ENCODE measurements at places on chromosomes 4 and X.

GRCh38 chrX:119833905-119834304 is 18.9 kb downstream of the UPF3B start:
- DNase-seq = no peak

DNA sequence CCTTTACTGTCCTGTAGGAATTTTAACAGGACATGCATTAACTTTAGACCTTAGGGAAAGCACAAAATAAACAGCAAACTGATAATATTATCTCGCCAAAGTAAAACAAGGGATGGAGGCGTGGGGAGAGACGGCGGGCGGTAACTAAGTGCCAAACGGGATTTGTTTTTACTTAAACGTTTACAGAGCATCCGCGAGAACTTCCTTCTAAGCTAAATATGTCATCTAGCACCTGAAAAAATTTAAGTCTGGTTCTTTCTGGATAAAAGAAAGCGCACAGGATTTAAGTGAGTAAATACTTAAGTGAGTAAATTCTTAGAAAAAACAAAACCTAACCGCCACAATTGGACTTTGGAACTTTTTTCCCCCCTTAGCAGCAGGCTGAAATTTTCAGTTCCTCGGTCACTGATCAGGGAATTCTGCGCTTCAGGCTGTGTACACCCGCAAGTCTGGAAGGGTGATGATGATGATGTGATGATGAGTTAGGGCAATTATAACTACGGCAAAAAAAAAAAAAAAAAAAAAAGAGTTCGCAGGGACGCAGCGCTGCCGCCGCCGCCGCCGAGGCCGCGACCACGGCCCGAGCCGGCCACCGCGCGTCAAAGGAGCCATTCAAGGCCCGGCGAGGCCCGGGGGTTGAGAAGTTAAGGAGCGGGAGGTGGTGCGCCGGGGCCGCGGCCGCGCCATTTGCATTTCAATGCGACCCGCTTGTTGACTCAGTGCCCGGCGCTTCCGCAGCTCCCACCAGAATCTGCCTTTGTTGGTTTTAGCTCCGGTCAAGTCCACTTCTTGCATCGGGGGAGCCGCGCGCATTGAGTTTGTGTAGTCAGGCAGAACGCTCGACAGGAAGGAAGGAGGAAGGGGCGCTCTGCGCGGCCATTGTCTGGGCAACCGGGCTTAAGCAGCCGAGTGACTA is 108.8 kb downstream of the SPRY1 start:
- peak; percentile 85 for DNase-seq

DNA sequence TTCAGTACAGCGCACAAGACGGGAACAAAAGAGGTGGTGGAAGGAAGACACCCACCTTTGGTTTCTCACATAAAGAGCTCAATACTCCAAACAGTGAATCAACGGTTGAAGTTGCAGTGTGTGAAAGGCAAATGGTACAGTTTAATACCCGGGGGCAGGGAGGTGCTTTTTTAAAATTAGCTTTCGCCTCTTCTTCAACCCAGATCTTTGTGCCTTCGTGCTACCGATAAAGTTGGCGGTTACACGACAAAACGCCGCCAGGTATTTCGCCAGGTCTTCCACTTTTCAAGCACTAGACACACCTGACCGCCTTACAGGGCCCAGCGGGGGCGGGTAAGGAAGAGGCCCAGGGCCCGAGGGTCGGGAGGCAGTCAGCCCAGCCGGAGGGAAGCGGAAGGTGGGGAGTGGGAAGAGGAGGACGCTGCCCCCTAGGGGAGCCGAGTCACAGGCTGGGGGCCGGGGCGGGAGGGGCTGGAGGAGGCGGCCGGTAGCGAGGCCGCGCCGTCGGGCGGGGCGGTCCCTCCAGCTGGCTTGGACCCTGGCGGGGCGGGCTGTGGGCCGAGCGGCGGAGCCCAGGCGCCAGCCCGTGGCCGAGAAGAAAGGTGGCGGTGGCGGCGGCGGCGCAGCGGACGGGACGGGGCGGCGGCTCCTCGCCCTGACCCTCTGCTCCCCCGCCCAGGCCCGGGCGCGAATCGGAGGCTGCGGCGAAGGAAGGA is 16.0 kb downstream of the UTP3 start:
- peak; percentile 93 for DNase-seq

GRCh38 chr4:8289956-8290700 is 20.6 kb downstream of the HTRA3 start:
- DNase-seq = peak; percentile 58

- DNase-seq = peak; percentile 2
Observed at GRCh38 chrX:2385224-2385623, 115.6 kb downstream of the DHRSX start.

- peak; percentile 78 for DNase-seq
Observed at GRCh38 chr4:84483688-84484087, 15.4 kb downstream of the NKX6-1 start.

GRCh38 chr4:139266583-139267257 is 13.3 kb downstream of the MGARP start:
- peak; percentile 90 for DNase-seq

DNA sequence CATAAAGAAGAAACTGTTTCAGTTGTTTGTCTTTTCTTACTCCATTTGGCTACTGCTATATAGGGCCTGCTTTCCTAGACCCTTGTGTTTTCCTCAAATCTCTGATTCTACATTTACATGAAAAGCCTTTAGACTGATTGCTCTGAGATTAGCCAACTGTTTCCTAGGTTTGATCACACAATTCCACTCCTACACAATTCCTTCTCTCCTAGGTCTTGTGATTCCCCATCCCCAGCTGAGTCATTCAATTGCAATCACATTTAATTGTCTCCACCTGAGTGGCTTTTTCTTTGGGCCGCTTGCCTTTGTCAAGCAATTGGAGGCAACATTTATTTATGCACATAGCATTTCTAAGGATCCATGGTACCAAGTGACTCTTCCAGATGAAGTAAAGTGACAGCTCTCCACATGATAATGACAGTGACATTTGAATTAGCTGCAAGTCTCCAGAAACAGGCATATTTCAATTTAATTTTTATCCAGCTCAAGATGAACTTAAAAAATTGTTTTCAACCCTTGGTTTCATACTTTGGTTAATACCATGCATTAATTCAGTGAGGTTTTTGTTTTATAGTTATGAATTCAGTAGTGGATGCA is 35.8 kb downstream of the ATXN3L start:
- DNase-seq = no peak

DNA sequence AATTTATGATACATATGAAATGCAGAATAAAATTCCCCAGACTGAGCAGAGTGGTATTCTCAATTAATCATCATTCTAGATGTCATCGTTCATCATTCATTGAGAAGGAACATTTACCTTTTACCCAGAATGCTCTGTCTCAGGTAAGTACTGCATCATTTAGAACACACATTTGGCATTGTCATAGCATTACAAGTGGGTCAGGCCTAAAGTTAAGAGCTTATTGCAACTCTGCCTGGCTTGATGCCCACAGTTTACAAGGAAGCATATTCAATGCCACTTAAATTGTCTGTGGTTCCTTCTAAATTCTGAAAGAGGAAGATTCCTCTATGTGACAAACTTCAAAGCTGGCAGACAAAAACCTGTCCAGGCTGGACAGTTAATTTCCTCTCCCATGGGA is 87.3 kb downstream of the CAMK2D start:
- no peak for DNase-seq

DNA sequence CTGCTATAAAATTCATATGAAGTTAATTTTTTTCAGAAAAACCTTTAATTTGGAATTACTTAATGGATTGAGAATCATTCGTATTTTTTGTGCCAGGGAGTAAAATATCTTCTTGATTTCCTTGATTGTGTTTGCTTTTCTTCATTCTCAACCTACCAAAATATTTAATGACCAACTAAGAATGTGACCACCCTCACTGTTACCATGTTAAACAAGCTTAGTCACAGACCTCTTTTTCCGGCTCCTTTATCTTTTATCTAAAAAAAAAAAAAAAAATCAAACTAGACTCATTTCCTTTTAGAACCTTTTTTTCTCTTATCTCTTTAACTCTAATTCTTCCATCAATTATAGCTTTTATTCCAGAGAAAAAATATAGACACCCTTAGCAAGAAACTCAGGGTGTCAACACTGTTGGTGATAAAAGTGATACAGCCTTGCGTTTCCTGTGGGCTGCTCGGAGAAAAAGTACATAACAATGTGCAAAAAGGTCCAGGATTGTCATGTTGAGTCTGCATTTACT is 20.6 kb upstream of the HPGDS start:
- no peak for DNase-seq

- no peak for DNase-seq
Observed at GRCh38 chr4:86058621-86059020, 301.2 kb downstream of the MAPK10 start.

GRCh38 chr4:4901877-4902276 is 42.4 kb downstream of the MSX1 start:
- no peak for DNase-seq

DNA sequence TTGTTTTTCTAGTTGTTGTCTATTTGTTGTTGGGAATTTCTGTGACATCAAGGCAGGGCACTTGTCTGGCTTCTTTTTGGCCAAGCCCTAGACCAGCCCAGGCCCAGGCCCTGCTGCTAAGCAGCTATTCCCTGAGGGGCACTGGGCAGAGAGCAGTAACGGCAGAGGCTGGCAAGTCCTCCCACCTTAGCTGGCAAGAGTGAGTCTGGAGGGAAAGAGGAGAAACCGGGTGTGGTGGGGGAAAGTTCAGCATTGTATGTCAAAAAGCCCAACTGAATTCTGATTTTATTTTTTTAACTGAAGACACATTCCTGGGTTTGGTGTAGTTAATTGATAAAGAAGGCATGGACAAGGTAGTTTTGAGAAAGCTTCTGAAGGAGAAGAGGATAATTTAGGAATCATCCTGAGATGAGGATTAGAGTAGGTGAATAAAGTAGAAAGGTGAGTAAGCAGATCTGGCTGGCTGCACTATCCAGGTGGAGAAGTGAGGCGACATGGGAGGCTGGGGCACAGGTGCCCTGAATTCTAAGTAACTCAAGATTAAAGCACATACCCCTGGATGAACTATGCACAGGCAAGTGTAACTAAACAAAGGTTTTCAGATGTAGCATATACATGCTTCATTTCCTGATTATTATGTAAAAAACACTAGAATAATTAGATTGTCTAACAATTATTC is 57.4 kb downstream of the TAPT1 start:
- DNase-seq = no peak

- no peak for DNase-seq
Observed at GRCh38 chrX:133880032-133880443, 105.4 kb downstream of the GPC3 start.

GRCh38 chr4:154877110-154877760 is 96.2 kb downstream of the RBM46 start:
- DNase-seq = peak; percentile 47

GRCh38 chrX:139831675-139832456 is 101.0 kb downstream of the ATP11C start:
- DNase-seq = no peak

DNA sequence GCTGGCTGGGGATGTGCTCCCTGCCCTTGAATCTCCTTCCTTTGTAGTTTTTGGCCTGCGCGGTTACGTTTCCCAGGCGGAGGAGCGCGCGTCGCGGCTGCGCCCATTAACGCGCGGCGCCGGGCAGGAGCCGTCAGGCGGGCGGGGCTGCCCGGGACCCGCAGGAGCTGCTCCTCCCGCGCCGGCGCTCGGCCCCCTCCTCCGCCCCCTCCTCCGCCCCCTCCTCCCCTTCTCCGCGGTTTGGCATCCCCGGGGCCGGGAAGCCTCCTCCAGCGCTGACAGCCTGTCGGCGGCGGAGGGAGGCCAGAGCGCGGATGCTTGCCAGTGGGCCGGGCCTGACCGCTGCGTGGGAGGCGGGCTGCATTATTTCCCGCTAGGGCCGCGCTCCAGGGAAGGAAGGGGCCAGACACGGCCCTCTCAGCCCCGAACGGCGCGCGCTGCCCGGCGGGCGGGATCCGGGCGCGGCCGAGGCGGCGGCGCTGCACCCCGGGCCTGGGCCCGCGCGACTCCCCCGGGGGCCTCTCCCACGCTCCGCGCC is at the start of gene DCLK2:
Gene DCLK2, plus strand, starts transcription at position 405 of the 538 bp plus-strand sequence. CDS start 583 bp downstream, outside the sequence.
- peak; percentile 92 for DNase-seq

GRCh38 chrX:29453333-29453732 is 762.0 kb upstream of the MAGEB2 start:
- no peak for DNase-seq

DNA sequence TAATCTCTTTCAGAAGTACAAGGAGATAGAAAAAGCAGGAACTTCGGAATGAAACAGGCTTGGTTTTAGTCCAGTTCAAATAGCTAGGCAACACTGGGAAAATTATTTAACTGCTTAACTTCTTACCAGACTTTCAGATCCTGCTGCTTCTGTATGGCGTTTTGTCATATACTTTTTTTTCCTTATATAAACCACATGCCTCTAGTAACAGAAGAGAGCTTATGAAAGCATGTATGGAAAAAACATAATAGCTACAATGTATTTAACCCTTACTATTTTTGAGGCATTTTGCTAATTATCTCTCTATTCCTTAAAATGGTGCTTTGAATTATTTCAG is 439.6 kb downstream of the INPP4B start:
- no peak for DNase-seq

DNA sequence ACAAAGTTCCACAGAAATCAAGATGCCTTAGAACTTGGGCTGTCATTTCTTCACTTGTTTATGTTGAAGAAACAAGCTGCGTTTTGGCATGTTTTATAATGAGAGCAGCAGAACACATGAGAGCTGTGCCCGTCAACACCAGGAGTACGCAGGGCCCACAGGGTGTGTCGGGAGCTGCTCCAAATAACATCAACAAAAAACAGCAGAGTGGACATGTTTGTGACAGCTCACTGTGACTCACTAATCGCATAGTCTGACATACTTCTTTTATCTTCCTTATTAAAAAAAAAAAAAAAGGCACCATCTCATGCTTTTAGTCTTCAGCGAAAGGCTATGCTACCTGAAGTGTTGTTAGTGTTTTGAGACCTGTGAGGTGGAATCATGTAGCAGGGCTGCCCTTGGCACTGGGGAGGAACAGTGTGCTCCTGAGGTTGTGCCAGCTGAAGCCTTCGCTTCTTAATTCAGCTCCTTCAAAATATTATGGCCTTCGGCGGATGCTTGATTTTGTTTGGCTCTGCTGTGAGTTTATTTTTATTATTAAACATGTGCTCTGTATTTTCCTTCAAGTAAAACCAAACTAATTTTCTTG is 32.8 kb downstream of the FHDC1 start:
- DNase-seq = no peak

DNA sequence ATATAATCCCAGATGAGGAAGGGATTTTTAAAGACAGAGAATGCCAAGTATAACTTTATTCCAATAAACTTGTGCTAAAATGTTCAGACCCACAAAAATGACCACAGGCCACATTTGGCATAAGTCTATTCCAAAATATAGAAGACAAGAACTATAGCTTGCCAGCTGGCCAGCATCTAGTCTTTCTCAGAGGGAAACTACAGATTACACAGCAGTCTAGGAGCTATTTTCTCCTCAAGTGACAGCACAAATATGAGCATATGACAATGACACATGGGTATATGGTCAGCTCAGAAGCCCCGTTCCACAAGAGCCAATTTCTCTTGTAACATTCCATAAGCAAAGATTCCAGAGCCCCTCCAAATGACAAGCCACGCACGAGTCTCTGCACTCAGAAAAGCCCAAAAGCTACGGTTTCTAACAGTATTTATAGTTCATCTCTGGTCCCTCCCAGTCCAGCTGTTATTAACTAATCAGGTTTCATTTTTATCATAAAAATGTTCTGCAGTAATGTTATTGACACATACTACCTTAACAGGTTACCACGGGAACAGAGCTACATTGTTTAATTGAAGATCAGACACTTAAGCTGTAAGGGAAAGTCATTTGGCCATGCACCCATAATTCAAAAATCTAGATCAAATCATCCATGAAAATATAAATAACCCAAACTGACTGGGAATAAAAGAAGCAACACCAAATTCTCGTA is 70.3 kb downstream of the RAB28 start:
- DNase-seq = no peak
